Stimulated activated naive CD4-positive, alpha-beta T cell (primary cell): ENCODE measurements at places on chromosomes 5 and 9.

DNA sequence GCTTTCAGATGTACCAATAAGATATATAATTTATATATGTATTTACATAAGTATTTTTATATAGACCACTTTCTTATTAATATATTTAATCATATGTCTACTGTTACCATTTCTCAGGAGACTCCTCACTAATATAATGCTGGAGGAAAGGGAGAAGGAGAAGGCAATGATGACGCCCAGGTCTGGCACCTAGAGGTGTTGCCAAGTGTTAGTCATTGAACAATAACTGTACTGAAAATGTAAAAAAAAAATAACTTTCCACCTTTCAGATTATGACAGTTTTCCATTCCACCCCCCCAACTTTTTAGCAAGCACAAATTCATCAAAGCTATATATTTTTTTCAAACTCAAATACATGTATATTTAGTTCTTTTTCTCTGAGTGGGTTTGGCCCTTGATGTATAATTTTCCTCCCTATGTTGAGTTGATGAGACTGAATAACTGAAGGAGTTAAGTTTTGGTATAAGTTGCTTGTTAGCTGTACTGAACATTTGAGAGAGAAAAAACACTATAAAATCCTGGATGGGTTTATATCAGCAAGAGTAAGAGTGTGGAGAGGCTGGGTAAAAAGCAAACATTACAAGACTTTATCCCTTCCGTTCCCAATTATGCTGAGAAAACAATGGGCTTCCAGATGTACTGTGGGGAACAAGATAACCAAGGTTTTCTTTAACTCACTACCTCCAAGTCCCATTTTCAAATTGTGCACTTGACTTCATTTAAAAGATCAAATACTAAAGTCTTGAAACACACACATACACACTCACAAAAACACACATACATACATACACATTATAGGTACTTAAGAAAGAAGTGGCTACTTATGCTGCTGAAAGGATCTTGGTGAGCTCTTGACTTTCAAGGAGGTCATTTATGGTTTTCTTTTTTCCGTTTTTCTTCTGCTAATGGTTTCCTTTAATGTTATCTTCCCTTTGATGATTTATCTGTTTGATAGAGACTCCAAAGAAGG is 142.8 kb upstream of the IFNE start:
- DNase-seq = no peak

- DNase-seq = no peak
Measured at GRCh38 chr5:146817973-146818372, 60.6 kb downstream of the PPP2R2B start.

DNA sequence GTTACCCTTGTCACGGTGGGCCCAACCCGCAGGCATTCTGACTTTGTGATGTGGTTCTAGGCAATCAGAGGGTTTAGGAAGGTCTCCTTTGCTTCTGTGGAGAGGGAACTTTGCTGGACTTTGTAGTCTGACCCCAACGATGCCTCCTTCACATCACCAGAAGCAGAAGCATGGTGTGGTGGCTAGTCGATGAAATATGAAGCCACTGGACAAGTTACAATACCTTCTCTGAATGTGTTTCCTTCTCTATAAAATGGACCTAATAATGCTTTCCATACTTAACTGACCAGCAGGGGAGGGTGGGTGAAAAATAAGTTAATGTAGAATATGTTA is 607 bp downstream of the SPEF2 start:
- DNase-seq = no peak

DNA sequence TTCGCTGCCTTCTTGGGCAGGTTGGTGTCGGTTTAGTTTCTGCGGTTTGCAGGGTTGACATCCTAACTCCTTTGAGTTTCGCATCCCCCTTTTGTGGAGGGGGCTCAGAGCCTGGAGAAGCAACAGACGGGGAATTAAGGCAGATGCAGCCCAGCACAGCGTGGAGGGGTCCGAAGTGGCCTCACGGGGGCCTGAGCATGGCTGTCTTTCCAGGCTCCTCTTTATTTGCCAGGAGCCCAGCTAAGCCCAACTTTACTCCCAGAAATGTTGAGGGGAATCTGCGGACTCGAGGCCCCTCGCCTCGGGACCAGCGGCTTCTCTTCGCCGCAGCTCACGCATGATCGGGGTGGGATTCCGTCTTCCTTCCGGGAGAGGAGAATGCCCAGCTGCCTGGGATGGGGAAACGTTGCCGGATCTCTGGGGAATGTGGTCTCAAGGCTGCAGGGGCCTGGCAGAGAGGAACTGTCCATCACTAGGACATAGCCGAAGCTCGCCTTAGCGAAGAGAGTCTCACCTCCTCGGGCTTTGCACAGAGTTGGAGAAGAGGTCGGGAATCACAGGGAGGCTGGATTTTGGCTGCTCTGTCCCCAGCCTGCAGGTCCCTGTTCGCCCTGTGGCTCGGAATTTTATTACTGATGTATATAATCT is 1.3 kb downstream of the RAI14 start:
- no peak for DNase-seq

DNA sequence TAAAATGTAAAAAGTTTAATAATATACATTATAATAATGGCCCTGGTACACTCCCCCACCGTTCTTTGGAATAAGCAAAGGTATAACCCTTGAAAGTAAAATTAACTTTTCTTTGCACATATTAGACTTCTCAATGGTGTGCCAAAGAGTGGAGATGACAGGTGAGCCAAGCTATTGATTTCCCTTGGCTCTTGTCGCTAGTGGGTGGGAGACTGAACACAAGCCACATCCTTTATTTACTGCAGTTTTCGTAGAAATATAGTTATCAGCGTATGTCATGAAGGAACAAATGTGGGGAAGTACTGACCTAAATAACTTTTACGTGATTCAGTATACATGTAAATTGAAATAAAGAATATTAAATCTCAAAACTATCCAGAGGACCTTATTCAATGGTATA is 549.3 kb downstream of the RAB3C start:
- DNase-seq = no peak

DNA sequence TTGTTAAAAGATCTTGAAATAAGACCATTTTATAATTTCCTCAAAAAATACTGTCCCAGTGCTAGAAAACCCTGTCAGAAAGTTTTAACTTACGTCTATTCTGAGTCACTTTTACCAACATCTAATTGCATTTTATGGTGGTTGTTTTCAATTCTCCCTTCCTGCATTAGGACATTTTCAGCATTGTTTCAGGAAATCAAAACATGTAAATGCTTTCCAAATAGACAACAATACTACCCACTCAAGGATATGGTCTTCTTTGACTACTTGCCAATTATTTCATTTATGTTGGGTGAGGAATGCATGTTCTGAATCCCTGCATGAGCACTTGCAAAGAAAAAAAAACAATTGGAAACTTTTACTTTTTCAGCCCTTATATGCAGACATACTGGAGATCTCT is 284.6 kb upstream of the PDE4D start:
- no peak for DNase-seq

DNA sequence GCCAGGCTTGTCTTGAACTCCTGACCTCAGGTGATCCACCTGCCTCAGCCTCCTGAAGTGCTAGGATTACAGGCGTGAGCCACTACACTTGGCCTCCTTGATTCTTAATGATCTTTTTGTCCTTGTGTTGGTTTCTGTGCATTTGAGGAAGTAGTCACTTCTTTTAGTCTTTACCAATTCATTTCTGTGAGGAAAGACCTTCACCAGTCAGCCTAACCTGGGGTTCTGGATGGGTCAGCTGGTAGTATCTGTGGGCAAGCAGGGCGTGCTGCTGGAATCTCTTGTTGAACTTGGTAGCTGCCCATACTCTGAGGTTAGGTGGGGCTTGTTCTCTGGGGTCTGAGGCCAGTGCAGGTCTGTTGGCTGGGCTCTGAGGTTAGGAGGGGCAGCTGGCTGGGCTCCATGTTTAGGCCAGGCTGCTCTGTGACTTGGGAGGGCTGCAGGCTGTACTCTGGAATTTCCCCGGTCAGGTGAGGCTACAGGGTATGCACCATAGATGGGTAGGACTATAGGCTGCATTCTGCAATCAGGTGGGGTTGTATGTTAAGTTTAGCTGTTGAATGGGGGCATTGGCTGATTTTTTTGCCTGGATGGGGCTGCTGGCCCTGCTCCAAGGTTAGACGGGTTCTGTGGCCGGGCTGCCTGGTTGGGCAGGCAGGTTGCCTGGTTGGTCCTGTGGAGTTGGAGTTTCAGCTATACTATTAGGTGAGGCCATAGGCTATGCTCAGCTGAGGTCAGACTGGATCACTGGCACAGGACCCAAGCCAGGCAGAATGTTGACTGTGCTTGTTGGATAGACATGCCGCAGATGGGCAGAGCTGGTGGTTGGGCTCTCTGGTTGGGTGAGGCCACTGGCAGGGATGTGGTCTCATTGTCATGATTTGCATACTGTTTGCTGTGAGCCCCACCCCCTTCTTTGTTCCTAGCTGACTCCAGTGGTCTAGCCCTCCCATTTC is 19.2 kb downstream of the UBAP1 start:
- DNase-seq = no peak

DNA sequence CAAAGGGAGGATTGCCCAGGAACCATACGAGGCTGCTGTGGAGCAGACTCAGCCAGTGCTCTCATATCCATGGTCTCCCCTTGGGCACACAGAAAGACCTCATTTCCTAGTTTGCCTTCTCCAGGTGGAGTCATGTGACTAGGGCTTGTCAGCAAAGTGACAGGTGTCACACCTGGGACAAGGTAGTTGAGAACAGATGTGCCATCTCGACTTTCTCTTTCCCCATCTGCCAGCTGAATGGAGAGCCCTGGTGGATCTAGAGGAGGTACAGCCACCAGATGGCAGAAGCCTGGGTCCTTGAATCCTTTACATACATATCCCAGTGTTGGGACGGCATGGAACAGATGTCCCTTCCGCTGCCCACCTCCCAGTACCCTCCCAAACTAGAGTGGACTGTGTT is 42.9 kb upstream of the ALDOB start:
- no peak for DNase-seq

DNA sequence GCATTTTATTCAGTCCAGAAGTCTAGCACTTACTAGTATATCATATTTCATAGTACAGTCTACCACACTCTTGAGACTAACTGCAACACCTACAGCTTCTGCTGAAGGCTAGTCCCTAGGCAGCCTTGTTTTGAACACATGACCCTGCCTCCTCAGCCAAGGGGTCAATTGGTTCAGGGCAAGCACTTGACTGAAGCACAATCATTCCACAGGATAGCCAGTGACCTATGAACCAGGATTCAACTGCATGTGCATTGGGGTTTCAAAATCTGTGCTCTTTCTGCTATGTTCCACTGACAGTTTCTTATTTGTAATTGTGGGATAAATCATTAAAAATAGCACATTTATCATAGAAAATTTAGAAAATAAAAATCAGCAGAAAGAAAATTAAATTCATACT is 186.8 kb downstream of the TMEM161B start:
- DNase-seq = no peak

- DNase-seq = no peak
Measured at GRCh38 chr5:153491856-153492255, 1.4 kb downstream of the GRIA1 start.

DNA sequence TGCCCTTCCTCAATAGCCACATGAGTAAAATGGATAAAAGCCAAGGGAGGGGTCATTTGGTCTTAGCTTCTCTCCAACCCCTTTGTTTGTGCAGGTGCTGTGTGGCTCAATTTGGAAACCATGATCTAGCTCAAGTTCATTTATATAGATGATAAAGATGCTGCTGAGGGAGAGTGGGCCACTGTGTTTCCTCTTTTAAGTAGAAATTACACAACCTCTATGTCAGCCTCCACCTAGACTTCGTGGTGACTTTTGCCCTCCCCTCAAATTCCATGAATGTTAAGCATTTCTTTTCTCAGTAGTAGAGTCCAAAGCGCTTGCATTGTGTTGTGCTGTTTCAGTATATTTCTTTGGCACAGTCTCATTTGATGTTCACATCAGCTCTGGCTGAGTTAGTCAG is 241.4 kb downstream of the ARHGAP26 start:
- no peak for DNase-seq

DNA sequence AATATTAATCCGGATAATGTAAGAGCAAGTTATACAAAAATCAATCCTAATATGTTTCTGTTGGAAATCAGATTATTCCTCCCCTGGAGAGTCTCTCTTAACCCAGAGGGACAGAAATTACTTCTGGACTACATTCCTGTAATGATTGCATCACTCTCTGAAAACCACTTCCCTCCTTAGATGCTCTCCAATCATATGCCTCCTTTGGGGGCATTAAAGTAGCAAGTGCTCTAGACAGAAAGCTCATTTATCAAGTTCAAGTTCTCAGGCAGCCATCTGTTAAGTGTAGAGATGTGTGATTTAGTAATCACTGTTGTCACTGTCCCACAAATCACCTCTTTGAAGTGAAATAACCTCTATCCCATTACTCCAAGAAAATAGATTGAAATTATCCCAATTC is 247.1 kb downstream of the SLCO4C1 start:
- no peak for DNase-seq

GRCh38 chr5:1272201-1272600 is 22.7 kb downstream of the TERT start:
- DNase-seq = no peak

GRCh38 chr5:95358848-95359247 is 32.3 kb upstream of the FAM81B start:
- DNase-seq = no peak

- no peak for DNase-seq
Measured at GRCh38 chr9:91817493-91818224, 132.4 kb downstream of the ROR2 start.

DNA sequence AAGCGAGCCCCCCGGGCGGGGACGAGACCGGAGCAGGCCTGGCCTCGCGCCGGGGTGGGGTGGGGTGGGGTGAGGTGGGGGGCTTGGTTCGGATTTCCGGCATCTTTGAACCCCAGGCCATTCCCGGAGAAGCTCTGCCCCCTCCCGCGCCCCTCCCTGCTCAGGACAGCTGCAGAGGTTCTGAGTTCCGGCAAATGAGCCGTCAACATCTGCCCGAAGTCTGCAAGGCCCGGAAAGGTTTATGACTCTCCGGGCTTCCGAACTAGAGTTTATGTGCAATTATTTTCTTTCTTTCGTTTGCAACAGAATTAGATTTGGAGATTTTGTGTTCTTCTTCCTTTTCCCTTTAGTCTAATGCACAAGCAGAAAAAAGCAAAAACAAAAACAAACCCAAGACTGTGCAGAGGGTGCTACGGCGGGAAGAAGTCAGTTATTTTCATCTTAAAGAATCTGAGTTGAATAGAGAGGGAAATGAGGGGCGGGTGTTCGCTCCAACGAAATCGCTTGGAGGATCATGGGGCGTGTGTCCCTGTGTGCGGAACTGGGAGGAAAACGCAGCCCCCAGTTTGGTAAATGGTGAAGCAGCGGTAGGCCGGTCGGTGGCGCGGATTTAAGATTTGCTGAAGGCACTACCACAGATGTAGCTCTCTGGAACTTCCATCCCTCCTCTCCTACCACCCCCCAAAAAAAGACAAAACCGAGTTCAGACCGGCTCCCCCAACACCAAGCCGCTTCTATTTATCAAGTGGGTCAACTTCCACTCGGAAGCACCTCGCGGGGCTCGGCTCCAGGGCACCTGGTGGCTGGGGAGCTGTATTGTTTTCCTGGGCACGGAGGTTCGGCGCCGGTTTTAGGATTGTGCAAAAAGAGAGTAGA is 4.8 kb downstream of the LHX2 start:
- no peak for DNase-seq

- no peak for DNase-seq
Measured at GRCh38 chr9:20753761-20754160, 69.7 kb downstream of the FOCAD start.
